Adrenal gland (tissue), 19 donors: ENCODE measurements at places on chromosomes 2 and 18. TPM values are rescaled to one million over a fixed set of nuclear protein-coding genes. Genes with fewer than 3 reads are reported as not detected.

The CDCA7 gene
- 0.23 TPM for total RNA-seq

The IGFBP2 gene
- total RNA-seq = 82.1 TPM

The LDLRAD4 gene
- 64.5 TPM for total RNA-seq

The IL18R1 gene
- 3.7 TPM for total RNA-seq

DNA sequence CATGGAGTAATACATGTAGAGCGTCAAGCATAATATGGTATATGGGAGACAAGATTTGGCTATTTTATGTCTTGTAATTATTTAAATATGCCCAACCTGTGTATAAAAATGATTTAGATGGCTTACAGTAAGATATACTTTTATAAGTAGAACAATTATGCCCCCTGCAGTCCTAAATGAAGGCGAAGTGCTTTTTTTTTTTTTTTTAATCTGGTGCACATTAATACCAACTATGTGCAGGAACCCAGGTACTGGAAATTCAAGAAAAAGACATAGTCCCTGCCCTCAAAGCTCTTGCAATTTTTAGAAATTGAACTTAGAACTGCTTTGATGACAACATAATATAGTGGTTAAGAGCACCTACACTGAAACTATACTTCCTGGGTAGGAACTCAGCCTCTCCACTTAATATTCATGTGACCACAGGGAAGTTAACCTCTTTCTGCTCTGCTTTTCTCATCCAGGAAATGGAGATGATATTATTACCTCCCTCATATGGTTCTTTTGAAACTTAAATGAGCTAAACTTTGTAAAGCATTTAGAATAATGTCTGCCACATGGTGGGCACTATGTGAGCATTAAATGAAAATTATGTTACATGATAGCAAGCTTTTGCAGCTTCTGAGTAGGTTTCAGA is 38.1 kb downstream of the AFTPH start:
- DNase-seq = no peak
- no peaks in the 10 kb centered on the region for H3K4me1 ChIP-seq
- H3K27me3 ChIP-seq = no peaks in the 10 kb centered on the region
- H3K4me3 ChIP-seq = no peak overlapping the region
- H3K27ac ChIP-seq = no peak overlapping the region

DNA sequence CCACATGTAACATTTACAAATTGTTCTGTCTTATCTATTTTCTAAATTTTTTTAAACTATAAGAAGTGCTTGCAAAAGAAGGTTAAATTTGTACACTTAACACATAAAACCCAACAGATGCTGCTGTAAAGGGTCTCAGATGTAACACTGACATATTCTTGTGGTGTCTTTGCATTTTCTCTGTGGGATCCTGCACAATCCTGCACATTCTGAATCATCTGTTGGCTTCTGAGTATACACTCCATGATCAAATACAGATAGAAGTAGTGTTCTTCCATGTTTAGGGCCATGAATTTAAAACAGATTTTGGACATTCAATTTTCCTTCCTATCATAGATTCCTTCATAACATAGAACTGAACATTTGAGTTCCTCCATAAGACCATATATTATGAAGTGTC is 89.0 kb downstream of the SPRED2 start:
- H3K27ac ChIP-seq = no peak overlapping the region
- no peak for DNase-seq
- H3K36me3 ChIP-seq = no peaks in the 10 kb centered on the region
- H3K27me3 ChIP-seq = no peaks in the 10 kb centered on the region

- H3K27ac ChIP-seq = no peak overlapping the region
- H3K4me3 ChIP-seq = no peak overlapping the region
- H3K36me3 ChIP-seq = no peaks in the 10 kb centered on the region
- no peak for DNase-seq
Observed at GRCh38 chr2:198316852-198317396, 512.5 kb downstream of the PLCL1 start.
